ENCODE measurements at places on chromosomes 12 and 14.
A peak's percentile ranks its signal among the peaks of the same experiment; 100 is the strongest.

GRCh38 chr12:27711317-27711682 is 668 bp downstream of the MRPS35 start:
- DNase-seq = no peak

GRCh38 chr14:61145903-61146481 is 135.1 kb downstream of the TMEM30B start:
- no peak for DNase-seq

DNA sequence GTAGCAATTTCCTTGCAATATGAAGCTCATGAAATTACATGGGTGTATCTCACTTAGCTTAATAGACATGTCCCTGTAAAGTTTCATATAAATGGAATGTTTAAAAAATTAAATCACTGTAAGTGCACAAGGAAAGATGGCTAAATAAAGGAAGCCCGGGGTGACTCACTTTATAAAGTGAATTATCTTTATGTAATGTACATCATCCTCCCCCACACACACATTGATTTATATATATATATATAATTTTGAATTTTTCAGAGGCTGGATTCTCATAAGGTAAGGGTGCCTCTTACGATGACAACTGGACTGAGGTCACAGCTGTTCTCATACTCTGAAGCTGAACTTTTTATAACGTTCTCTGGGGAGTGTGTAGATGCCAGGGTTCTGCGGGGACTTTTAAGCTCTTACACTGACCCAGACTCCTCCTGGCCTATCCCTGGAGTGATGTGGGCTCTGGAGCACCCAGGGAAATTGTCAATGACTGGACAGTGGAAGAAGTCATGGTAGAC is 108.7 kb upstream of the HIF1A start:
- DNase-seq = no peak

GRCh38 chr12:119354172-119354571 is 19.6 kb downstream of the CCDC60 start:
- DNase-seq = no peak

DNA sequence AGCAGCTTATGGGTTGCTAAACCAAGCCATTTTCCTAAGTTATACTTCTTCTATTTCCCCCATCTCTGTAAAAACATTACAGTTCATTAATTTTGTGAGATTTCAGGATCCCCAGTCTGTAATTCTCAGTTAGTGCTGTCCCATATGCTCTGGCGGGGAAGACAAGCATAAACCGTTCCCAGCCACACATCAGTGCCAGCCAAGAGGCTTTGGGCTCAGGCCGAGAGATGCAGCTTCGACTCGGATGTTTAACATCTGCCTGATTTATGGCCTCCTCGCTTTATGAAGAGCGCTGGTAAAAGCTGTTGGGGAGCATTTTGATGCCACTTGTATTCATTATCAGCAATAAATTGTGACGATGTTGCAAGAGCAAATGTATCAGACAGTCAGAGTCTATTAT is 349.1 kb upstream of the CCDC196 start:
- no peak for DNase-seq

GRCh38 chr14:104554608-104555429 is 24.7 kb upstream of the C14orf180 start:
- DNase-seq = no peak

- DNase-seq = no peak
These were observed 6.0 kb upstream of the NUDT14 start for GRCh38 chr14:105187116-105187515.

GRCh38 chr12:58961906-58962305 is 41.6 kb upstream of the LRIG3 start:
- DNase-seq = no peak

GRCh38 chr14:81273961-81274575 is 53.3 kb upstream of the GTF2A1 start:
- no peak for DNase-seq

DNA sequence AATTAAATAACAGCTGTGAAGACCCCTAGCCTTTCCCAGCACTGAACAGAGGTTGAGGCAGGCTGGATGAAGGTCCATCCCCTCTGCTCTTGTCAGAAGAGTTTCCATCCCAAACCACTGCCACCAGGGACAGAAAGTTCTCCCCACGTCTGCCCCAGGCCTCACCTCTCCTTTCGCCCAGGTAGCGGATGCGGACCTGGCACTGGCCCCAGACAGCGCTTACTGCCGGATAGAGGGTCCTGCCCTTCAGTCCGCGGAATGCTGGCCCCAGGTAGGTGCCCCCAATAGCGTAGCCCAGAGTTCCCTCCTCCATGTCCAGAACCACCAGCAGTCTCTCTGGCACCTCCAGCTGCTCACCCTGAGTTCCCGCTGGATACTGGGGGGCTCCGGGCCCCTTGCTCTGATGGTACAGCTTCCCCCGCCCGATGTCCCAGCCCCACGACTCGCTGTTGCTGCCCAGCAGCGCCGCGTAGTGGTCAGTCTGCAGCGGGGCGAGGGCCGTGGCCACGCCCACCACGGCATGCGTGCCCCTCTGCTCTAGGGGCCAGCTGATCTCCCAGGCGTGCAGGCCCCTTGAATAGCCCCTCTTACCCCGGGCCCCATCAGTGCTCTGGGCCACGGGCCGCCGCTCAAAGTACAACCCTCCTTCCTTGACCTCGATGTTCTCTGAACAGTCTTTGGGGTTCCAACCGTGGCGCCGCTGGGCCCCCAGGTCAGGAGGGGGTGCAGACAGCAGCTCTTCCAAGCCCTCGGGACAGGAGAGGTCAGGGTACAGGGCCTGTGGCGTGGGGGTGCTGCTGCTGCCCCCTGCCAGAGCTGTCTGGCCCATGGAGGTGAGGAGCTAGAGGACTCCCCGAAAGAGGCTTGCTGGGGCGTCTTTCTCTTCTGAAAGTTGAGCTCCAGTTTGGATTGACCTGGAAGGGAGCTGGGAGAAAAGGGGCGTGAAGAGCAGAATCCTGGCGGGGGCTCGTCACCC is 742 bp downstream of the SPSB2 start:
- peak; percentile 85 for DNase-seq

DNA sequence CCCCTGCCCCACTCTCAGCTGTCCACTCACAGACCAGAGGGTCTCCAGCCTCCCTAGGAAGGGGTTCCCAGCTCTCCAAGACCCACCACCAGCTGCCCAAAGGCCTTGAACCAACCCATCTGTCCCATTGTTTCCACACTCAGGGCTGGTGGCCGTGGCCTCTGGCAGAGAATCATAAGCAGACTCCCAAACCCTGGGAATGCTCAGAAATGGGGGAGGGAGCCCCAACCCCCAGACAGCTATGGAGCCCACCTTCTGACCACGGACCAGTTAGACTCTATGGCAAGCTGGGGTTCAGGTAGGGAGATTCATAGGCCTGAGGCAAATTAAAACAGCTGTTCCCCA is 280.0 kb downstream of the DPF3 start:
- no peak for DNase-seq

DNA sequence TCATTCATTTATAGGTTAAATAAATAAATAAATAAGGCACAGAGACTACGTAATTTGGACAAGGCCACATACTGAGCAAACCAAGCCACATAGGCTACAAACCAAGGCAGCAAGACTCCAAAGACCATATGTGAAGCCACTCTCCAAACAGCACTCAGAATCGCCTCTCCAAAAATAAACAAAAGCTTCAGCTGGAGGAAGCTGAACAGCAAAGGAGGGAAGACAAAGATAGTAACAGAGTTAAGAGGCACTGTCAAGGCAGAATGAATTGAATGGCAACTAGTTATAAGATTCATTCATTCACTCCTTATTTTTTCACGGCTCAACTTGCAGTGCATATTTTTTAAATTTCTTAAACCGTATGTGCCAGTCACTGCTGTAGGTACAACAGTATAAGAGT is 200.5 kb upstream of the GRIP1 start:
- DNase-seq = no peak

GRCh38 chr14:46063872-46064271 is 587.7 kb downstream of the RPL10L start:
- no peak for DNase-seq

DNA sequence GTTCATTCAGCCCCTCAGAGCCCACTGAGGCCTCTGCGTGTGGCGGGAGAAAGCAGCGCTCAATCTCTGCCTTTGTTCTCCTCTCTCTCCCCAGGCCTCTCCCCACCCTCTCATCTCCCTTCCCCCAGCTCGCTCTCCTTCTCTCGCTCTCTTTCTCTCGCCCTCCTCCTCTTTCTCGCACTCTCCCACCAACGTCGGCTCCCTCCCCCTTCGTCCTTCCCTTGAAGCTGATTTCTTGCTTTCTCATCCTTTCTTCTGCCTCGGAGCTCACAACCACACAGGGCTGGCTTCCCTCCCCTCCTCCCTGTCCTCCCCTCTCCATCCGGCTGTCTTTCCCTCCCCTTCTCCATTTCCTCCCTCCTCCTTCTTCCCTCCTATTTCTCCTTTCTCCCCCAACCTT is 96.4 kb downstream of the LRRC74A start:
- DNase-seq = no peak

GRCh38 chr12:52523824-52524223 is 3.6 kb upstream of the KRT5 start:
- no peak for DNase-seq

DNA sequence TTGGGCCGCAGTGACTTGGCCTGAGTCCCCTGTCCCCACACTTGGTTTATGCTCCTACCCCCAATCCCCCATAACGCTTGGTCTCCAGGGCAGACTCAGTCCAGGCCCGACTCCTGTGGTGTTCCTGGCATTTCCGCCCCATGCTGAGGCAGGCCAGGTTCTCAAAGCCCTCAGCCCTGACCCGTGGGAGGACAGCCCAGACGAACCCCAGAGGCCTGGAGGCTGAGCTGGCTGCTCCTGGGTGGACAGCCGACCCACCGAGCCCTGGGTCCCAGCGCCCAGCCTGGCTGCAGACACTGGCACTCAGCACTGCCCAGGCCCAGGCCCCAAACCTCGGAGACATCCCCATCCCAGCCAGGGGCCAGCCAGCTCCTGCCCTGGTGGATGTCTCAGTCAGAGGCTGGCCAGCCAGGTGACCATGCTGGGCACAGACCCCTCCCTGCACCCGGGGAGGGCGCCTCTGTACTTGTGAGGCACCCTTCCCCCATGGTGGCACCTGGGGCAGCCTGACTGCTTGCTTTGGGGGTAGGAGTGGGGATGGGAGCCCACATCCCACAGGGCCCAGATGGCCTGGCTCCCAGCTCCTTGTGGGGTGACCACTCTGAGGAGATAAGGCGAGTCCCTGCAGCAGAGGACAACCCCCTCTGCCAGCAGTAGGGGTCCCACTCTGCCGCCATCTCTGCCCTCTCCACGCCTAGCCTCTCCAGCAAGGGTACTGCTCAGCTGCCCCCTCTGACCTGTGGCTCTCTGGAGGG is 1.4 kb downstream of the PLD4 start:
- DNase-seq = no peak

DNA sequence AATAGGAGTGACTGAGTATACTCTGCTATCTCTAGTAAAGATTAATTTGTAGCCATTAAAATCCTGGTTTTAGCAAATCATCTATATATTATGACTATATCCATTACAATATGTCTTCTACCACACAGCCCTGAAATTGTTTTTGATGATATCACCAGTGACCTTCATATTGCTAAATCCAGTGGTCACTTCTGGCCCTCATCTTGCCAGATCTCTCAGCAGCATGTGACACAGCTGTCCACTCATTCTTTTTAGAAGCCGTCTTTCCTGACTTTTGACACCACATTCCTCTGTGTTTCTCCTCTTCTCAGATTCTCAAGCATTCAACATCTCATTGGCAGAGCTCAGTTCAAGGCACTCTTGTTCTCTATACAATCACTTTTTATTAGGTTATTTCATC is 54.9 kb downstream of the CPNE8 start:
- no peak for DNase-seq

DNA sequence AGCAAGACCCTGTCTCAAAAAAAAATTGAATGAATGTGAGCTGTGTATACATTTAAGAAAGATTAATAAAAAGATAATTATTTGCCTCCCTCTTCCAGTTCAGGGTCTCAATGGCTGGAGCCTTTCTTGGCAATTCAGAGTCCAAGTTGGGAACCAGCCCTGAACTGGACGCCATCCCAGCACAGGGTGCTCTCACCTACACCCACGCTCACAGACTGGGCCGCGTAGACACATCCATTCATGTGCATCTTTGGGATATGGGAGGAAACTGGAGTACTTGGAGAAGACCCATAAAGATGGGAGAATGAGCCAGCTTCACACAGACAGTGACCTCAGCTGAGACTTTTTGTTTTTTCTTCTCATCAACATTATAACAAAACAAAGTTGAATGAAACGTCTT is 6.5 kb downstream of the MAPK1IP1L start:
- DNase-seq = no peak

GRCh38 chr12:32365473-32366064 is 33.8 kb upstream of the FGD4 start:
- DNase-seq = no peak

GRCh38 chr14:87805315-87805723 is 187.7 kb downstream of the GALC start:
- DNase-seq = peak; percentile 40

DNA sequence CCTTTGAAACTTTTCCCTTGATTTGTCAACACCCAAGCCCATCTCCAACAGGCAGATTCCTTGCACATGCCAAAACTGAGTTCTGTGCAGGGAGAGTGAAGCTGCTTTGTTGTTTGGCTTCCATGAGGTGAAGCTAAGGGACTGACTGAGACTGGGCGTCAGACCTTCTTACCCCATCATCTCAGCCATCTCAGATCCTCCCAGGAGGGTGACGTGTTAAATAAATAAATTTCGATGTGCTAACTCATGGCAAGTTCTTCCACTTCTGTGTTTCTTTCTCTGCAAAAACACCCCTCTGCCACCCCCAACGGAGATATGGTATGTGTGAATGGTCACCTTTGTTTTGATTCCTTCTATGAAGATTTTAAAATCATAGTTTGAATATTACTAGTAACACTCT is 17.8 kb downstream of the UTP20 start:
- DNase-seq = no peak

- DNase-seq = no peak
These were observed 593.8 kb downstream of the TRHDE start for GRCh38 chr12:72865921-72866320.

DNA sequence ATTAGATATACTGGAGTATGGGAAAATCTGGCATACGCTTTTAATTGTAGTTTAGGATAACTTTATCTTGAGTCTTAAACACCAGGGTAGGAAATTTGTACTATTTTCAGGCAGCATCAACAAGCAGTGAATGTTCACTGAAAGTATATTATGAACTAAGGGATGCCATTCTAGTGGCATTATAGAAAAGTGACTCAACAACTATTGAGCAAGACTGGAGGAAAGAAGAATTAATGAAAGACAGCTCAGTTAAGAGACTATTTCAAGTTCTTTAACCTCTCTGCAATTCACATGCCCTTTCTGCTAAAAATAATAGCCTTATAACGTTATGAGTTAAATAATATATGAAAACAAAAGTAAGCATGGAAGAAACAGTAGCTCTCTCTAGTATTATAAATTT is 343.1 kb downstream of the FSCB start:
- no peak for DNase-seq

DNA sequence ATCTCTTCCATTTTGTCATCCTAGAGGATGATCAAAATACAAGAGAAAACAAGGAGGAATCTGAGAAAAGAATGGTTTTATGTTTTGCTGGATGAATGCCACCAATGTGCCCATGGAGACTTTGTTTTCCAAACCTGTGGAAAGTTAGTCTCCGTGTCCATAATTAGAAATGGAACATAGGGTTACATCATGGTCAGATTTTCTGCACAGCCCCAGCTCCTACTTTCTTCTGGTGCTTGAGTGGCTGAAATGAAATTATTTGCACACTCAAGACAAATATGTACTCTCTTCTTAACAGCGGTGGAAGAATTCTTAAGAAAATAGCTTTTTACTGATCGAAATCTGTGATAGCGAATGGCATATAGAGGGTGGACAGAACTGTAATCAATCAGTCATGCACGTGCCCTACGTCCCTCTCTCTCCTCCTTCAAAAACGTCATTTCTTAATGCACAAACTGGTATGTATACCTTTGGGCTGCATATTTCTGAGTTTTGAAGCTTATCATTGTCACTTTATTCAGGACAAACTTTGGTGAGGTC is 825.2 kb downstream of the AACS start:
- DNase-seq = no peak

- DNase-seq = no peak
These were observed 151.7 kb upstream of the DDHD1 start for GRCh38 chr14:53304726-53305381.
